Right ventricle myocardium inferior (tissue), 1 donor: ENCODE measurements at places on chromosomes 16 and 17. TPM values are rescaled to one million over a fixed set of nuclear protein-coding genes. Genes with fewer than 3 reads are reported as not detected.

The KRTAP1-1 gene
- total RNA-seq: not detected

The MSLN gene
- total RNA-seq: 1.9 TPM

GRCh38 chr17:68326681-68327080 is 35.4 kb downstream of the ARSG start:
- DNase-seq: no peak

DNA sequence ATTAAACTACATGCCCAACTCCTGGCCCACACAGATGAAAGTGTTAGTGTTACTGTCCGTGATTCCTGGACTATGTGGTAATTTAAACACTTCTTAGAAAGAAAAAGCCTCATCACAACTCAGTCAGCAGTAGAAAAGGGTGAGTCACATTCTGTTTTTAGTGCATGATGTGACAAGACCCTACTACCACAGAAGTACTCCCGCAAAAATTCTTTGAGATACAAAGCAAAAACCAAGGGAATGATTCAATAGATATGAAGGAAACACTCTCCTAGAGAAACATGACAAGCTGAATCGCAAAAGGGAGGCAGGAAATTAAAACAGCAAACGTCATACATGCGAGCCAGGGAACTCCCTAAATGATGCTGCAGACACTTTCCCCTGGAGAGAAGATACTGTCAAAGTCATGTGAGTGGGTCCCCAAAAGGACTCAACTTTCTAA is 14.4 kb downstream of the SNN start:
- DNase-seq: no peak

- no peak for DNase-seq
Measured at GRCh38 chr16:30528799-30529457, 2.6 kb upstream of the ZNF768 start.

- no peak for DNase-seq
Measured at GRCh38 chr17:60436676-60437075, 14.4 kb downstream of the CHCT1 start.

DNA sequence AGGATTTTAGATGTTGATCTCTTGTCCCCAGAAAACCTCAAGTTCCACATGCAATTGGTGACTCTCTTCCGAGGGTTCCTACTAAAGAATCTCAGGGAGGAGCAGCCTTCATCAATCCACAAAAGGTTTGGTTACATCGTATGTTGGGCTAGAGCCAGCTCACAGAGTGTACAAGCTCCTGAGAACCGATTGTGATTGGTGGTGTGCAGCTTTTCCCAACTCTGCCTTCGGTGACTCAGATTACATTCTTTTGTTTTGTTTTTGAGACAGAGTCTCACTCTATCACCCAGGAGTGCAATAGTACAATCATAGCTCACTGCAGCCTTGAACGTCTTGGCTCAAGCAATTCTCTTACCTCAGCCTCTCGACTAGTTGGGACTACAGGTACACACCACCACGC is 172.4 kb downstream of the PMP22 start:
- no peak for DNase-seq

- no peak for DNase-seq
Measured at GRCh38 chr16:88352261-88353200, 30.2 kb upstream of the ZNF469 start.

GRCh38 chr17:73091770-73092522 is 542 bp downstream of the SLC39A11 start:
- DNase-seq: no peak

DNA sequence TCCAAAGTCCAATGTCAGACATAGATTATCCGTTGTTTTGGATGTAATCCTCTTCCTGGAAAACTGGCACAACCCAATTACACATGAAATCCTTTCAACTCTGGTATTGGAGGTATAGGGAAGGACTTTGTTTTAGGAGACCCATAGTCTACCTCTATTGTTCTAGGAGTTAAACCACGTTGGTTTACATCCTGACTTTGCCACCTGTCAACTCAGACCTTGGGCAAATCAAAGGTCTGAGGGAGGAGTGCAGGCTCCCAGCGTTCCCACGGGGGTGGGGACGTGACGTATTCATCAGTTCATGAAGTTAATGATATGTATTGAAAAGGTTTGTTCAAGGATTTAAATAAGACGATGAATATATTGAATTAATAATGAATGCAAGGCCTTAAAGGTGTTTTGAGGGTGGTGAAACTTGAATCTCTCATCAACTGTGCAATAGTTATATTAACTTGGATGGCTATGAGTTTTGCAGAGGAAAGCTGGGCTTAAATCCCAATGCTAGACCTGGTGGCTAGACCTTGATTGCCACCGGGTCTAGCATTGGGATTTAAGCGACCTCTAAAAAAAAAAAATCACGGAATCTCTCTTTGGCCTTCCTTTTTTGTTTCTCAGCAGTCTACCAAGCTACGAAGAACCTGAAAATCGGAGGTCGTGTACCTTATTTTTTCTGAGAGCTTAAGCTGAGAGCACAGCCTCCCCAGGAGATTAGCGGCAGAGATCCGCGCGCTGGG is 744 bp upstream of the NF1 start:
- DNase-seq: no peak
